ENCODE measurements at places on chromosomes 5 and 9.

GRCh38 chr5:127796211-127796610, 93.0 kb downstream of the CCDC192 start:
- DNase-seq, result no peak

GRCh38 chr5:73118391-73118973, 1.9 kb upstream of the TMEM171 start:
- DNase-seq, result no peak

DNA sequence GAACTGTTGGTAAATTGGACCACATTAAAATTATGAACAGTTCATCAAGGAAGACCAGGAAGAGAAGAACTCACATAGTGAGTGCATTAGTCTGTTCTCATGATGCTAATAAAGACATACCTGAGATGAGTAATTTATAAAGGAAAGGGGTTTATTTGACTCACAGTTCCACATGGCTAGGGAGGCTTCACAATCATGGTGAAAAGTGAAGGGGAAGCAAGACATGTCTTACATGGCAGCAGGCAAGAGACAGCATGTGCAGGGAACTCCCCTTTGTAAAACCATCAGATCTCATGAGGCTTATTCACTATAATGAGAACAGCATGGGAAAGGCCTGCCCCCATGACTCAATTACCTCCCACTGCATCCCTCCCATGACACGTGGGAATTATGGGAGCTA, 135.9 kb upstream of the MAN2A1 start:
- no peak for DNase-seq

DNA sequence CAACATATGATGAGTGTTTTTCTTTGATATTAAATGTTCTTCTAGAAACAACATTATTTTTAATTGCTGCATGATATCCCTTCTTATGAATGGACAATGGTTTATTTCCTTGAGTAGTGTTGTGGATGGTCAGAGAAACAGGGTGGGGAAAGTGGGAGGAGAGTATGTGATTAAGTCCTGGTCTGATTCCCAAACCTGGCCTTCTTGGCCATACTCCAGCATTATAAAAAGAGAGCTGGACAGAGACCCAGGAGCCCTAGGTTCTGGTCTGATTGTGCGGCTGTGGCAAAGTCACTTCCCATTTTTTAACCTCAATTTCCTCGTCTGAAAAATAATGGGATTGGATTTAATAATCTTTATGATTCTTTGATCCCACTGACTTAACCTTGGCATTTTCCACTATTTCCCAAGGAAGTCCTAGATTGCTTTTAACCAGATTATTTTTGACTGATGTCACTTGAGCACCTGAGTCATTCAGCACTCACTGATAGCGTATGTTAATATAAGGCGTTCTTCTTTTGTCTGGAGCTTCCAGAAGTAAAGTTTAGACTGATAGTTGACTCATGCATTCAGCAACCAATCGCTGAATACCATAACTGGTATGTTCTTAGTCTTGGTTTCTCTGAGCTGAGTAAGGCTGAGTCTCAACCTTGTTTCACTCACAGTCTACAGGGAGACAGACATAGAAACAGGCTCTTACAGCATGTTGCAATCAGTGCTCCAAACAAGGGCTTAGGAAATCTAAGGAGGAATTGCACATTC, 26.2 kb downstream of the OSMR start:
- peak; percentile 90 for DNase-seq

DNA sequence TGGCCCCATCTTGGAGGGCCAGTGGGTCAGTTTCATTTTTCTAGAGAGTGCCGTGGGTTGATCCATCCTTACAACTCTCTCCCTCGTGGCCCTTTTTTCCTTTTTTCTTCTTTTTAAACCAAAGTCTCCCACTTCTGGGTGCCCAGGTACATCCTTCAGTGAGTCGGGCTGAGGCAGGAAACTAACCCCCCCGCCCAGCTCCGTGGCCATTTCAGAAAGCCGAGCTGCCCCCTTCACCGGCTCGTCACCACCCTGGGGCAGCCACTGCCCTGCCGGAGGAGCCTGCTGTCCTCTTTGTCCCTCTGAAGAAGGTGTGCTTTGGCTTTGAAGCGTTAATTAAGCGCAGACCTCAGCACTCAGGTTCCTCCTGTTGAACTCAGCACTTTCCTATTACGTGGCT, 5.2 kb downstream of the CFAP77 start:
- no peak for DNase-seq

GRCh38 chr5:167843881-167844572, 447.4 kb upstream of the WWC1 start:
- DNase-seq, result no peak

DNA sequence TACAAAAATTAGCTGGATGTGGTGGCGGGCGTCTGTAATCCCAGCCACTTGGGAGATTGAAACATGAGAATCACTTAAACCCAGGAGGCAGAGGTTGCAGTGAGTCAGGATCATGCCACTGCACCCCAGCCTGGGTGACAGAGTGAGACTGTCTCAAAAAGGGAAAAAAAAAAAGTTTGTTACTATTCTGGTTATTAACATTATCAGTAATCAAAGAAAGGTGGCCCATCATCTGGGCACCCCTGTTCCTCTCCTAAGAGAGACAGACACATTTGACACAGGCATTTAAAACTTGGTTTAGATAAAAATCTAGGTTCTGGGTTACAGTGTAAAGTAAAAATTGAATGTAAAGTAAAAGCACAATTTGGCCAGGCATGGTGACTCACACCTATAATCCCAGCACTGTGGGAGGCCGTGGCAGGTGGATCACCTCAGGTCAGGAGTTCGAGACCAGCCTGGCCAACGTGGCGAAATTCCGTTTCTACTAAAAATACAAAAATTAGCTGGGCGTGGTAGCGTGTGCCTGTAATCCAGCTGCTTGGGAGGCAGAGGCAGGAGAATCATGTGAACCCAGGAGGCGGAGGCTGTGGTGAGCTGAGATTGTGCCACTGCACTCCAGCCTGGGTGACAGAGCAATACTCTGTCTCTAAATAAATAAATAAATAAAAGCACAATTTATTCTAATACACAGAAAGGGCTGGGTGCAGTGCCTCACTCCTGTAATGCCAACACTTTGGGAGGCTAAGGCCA, 16.7 kb upstream of the PHYHD1 start:
- DNase-seq, result no peak

- no peak for DNase-seq
Observed at GRCh38 chr5:73306741-73307275, 133.8 kb downstream of the TMEM174 start.

DNA sequence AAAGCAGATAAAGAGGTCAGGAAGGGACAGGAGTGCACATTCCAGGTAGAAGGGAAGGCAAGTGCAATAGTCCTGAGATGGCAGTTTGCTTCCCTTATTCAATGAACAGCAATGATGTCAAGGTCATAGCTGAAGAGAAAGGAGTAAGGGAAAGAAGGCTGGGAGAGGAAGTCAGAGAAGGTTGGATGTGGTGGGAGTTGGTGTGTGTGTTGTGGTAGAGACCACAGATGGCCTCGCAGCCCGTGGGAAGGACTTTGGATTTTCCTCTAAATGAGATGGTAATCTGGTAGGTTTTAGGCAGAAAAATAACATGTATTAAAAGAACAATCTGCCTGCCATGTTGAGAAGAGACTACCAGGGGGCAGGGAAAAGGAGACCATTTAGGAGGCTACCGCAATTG, 25.1 kb upstream of the LPAR1 start:
- DNase-seq, result no peak

- DNase-seq, result no peak
Observed at GRCh38 chr5:172896465-172896864, 62.4 kb downstream of the ERGIC1 start.

- DNase-seq, result peak; percentile 77
Observed at GRCh38 chr9:129006328-129007034, 21.6 kb downstream of the SH3GLB2 start.

DNA sequence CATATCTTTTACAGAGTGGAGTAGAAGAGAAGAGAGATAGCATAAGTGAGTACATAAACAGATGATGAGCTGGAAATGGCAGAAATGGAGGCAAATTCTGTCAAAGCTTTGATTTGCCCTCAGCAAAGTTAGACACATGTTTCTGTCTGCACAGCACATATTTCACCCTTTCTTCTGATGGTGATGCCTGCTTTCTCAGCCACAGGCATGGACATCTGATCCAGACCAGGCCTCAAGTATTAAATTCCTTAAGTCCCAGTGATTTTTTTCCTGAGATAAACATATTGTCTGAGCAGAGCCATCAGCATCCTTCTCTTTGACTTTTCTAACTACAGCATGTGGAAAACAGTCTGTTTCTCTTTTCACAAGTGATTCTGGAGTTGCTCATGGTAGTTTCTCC, 409.8 kb downstream of the MAN2A1 start:
- no peak for DNase-seq

Measured in ACHN (cell line).